Tongue (tissue), 3 donors: ENCODE measurements at places on chromosomes 6 and 20.
A peak's percentile ranks its signal among the peaks of the same experiment; 100 is the strongest.

DNA sequence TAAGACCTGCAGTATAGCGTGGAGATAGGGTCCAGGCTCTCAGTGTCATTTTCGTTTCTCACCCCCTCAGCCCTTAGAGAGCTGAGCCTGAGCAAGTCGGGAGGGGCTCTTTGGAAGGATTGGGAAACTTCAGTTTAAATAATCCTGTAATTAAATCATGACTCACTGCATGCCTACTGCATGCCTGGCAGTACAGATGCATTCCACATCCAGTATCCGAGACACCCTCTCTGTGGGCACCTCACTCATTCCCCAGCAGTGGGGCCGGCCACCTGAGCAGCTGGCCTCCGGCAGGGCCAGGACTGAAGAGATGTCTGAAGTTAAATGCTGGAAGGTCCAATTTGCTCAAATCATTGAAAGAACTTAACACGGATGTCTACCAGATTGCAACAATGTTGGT lies 316.6 kb downstream of the THBS2 start:
- peak; percentile 5 for DNase-seq

DNA sequence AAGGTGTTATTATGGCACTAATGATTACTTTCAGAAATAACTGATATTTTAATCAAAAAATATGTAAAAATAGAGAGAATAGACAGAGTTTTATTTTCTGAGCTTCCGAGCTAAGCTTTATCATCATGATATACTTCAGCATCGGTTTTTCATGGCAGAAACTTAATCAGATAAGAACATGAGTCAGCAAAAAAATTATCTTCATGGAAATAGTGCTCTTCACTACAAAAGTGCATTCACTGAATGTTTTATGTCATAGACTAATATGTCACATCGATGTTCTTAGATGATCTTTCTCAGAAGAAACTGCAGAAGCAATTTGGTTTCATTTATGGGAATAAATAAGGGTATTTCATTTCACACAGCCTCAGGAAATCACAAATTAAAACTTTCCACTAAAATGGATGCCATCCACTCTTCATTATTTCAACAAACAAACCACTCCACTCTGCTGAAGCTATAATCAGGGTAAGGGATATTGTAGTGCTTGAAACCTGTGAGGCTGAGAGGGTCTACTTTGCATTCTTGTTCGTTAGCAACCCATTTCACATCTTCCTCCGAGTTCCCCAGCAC lies 10.2 kb upstream of the MAP3K7 start:
- DNase-seq: no peak

DNA sequence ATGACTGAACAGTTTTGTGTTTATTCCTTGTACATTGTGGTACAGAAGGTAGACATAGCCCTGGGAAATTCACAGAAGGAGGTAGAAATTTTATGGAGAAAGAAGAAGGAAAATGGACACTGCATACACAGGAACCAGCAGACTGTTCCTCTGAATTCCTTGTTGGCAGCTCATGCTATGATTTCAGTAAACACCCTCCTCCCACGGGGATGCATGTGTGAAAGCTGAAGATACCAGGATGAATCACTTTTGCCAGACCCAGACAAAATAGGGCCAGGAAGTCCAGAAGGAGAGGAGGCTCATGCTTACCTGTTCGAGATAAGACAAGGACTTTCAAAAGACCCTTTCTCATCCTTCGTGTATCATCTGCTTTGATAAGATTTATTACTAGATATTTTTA lies 110.3 kb upstream of the GGTLC1 start:
- DNase-seq: no peak

DNA sequence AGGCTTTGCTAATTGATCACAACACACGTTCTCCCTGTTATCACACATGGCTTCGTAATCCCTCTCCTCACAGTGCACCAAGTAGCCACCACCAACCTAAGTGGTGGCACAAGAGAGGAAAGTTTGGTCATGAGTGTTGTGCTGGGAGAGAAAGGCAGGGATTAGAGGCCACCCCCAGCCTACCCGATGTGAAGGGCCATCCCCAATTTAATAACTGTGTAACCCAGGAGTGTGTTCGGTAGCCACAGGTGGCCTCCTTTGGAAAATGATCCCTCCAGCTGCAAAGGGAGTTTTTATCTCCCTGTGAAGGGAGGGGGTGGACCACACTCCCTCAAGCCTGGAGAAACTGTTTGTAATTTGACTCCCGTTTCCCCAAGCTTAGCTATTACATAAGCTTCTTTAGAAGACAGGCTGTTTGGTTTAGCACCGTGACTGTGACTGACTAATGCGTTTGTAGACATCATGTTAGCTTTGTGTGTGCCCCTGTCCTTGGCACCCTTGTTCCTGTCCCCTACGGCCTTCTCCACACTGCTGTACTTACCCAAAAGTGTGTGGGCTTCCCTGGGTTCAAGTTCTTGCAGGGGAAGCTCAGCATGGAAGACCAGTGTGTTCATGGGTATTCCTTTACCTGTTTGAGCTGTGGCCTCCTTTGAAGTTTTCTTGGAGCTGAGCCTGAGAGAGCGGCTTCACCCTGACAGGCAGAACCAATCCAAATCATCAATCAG lies 20.6 kb downstream of the PPP1R16B start:
- DNase-seq: peak; percentile 51

DNA sequence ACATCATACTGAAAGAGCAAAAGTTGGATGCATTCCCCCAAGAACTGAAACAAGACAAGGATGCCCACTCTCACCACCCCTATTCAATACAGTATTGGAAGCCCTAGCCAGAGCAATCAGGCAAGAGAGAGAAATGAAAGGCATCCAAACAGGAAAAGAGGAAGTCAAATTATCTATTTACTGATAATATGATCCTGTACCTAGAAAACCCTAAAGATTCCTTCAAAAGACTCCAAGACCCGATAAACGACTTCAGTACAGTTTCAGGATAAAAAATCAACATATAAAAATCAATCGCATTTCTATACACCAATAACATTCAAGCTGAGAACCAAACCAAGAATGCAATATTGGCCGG lies 14.5 kb downstream of the CDK19 start:
- DNase-seq: no peak
